ENCODE measurements at places on chromosomes 12 and 14.
A peak's percentile ranks its signal among the peaks of the same experiment; 100 is the strongest.

- ATAC-seq: peak; percentile 35
Observed at GRCh38 chr12:27178723-27179399, 65.2 kb upstream of the STK38L start.

DNA sequence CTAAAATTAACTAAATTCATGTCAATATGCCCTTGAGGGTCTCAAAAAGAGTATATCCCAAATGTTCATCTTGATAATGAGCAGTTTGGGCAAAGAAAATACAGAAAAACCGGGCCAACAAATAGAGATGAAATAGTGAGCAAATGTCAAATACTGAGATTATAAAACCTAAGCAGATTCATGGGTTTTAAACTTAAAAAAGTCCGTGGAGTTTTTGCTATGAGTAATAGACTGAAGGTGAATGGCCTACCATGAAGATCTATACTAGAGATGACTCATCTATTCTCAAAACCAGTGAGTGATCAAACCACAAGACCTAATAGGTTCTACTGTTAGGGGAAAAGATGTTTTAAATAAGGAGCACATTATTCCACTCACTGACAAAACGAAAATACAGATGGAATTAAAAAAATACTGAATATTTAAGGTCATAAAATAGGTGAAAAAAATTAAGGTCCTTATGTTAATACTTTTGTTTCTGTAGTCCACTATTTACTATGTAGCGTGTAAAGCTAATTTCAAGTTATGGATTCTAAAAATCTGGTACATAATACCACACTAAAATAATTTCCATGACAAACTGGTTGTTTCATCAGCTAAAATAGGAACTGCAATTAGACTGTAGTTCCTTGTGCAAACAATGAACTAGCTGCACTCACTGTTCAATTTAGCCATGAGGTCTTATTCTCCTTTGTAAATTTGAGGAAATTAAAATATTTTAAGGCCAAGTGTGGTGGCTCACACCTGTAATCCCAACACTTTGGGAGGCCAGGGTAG is 5.0 kb downstream of the HNRNPC start:
- peak; percentile 82 for ATAC-seq

GRCh38 chr12:32302218-32303173 is 96.9 kb upstream of the FGD4 start:
- peak; percentile 62 for ATAC-seq

DNA sequence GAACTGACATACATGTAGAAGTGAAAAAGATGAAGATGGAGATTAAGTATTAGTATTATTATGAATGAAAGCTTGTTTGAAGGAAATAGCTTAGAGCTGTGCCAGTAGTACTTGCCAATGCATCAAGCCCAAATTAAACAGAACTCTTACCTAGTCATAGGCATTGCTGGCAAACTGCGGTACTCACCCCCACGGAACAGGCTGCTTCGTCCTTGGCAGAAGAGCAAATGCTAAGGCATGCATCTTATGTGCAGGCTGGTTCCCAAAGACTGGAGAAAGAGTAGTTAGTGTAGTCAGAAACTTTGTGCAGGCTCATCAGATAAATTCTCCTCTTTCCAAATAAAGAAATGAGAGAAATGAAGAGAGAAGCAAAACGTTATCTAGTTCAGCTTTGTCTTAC is 134.8 kb downstream of the CCDC59 start:
- no peak for ATAC-seq

DNA sequence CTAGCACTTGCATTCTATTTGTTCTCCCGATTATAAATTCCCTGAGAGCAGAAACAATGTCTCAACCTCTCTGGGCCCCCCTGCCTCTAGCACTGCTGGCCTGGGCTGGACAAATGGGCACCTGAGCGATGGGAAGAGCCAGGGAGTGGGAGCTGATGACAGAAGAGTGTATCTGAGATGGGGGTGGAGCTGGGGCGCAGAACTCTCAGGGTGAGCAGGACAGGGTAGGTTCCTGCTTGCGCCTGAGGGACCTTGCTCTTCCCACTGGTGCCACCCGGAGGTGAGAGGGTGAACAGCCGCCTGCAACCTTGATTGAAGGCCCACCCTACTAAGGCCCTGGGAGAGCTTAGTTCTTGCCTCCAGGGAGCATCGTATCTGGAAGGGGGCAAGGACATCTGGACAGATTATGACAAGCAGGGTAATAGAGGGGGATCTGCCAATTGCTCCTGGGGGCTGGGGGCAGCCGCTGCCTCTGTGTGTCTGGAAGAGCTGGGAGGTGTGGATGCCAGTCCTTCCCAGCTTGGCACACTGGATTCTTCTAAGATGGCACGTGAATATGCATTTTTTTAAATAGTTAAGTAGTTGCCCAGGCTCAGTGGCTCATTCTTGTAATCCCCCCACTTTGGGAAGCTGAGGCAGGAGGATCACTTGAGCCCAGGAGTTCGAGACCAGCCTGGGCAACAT is 43.0 kb upstream of the TSPAN9 start:
- peak; percentile 53 for ATAC-seq

DNA sequence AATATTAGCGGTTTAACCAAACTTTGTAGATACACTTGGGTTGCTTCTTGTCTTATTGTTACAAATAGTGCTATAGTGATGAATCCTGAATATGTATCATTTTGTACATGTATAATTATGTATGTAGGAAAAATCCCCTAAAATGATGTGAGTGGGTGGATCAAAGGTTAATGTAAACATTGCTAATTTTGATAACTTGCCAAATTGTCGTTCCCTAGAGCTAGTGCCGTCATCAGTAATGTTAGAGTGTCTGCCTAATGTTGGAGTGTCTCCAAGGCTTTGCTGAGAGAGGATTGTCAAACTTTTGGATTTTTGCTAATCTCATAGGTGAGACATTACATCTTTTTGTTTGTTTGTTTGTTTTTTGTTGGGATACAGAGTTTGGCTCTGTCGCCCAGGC is 44.4 kb downstream of the AEBP2 start:
- no peak for ATAC-seq

DNA sequence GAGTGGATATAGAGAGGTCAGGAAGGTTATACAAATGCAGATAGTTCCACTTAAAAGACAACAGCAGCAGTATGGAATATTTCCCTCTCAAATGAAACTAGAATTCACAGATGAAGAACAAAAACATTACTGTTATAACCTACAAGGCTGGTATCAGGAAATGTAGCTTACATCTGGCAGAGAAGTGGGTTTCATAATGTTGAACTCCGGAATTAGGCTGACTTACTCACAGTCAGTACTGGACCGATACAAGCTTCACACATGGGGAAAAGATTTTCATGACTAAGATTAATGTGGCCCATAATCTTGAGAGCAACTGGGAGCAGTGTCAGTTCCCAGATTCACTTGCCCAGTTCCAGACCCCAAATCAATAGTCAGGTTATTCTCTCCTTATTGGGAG is 353.9 kb downstream of the DUSP6 start:
- ATAC-seq: no peak

DNA sequence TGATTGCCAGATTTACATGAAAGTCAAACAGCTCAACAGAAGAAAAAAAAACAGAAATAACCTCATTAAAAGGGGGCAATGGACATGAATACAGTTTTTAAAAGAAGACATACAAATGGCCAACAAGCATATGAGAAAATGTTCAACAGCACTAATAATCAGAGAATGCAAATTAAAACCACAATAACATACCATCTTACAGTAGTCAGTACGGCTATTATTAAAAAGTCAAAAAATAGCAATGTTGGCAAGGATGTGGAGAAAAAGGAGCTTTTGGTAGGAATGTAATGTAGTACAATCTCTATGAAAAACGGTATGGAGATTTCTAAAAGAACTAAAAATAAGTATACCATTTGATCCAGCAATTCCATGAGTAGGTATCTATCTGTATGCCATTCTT is 272.1 kb downstream of the CEP128 start:
- ATAC-seq: no peak

DNA sequence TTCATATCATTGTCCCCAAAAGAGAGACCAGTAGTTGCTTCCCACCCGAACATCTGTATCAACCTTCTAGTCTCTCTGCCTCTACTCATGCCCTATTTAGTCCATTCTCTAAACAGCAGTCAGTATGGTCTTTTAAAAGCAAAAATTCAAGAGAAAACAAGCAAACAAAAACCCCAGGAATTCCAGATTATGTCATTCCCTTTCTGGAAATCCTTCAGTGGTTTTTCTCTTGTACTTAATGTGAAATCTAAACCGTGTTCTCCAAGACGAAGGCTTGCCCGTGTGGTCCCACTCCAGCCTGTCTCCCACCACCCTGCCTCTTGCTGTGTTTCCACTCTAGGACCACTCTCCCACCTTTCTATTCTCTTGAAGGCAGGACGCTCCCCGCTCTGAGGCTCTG is 90.8 kb downstream of the TMEM30B start:
- no peak for ATAC-seq

DNA sequence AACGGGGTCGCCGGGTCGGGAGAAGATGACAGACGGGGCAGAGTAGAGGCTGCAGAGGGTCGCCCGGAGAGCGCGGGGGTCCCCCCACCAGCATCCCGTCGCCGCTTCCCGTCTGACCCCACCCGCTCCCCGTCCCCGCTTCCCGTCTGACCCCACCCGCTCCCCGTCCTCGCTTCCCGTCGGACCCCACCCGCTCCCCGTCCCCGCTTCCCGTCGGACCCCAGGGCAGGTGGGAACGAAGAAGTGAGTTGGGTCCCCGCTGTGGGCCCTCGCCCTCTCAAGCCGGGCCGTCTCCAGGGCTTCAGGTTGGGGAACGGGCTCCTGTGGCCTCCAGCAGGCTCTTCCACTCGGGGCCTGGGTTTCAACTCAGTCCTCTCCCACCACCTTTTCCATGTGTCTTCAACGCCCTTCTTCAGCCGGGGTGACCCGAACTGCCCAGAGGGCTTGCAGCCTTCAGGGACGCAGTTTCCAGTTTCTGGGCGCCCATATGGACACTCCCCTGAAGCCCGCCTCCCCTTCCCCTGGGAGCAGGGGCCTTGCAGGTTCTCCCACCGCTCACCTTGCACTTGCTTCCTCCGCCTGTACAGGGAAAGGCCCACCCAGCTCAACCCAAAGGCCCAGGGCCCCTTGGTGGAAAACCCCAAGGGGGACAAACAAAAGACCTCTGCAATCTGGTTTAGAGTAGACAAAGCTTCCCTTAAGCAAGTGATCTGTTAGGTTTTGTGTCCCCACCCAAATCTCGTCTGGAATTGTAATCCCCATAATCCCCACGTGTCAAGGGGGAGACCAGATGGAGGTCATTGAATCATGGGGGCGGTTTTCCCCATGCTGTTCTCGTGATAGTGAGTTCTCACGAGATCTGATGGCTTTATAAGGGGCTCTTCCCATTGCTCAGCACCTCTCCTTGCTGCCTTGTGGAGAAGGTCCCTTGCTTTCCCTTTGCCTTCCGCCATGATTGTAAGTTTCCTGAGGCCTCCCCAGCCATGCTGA is 66.5 kb downstream of the TNFAIP2 start:
- ATAC-seq: no peak

DNA sequence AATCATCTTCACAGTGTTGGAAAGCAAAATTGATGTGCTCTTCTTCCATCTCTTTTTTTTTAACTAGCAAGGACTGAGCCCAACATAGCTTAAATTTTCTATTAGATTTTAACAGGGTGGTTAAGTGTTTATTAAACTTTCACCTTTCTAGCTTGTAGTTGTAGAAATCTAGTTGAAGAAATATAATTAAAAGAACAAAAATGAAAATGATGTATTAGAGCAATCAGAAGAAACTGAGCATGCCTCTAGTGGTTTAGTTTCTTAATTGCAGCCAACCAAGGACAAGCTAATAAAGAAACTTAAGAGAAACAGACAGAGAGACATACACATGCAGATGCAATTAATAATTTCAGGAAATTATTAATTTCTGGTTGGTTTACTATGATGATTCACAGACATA is 673.0 kb upstream of the LMO3 start:
- ATAC-seq: no peak

GRCh38 chr14:96497586-96497985 is 4.6 kb upstream of the PAPOLA start:
- ATAC-seq: no peak

GRCh38 chr12:45878630-45879255 is 111.6 kb downstream of the SCAF11 start:
- ATAC-seq: peak; percentile 71

GRCh38 chr12:25698772-25699171 is 145.7 kb upstream of the LMNTD1 start:
- no peak for ATAC-seq

DNA sequence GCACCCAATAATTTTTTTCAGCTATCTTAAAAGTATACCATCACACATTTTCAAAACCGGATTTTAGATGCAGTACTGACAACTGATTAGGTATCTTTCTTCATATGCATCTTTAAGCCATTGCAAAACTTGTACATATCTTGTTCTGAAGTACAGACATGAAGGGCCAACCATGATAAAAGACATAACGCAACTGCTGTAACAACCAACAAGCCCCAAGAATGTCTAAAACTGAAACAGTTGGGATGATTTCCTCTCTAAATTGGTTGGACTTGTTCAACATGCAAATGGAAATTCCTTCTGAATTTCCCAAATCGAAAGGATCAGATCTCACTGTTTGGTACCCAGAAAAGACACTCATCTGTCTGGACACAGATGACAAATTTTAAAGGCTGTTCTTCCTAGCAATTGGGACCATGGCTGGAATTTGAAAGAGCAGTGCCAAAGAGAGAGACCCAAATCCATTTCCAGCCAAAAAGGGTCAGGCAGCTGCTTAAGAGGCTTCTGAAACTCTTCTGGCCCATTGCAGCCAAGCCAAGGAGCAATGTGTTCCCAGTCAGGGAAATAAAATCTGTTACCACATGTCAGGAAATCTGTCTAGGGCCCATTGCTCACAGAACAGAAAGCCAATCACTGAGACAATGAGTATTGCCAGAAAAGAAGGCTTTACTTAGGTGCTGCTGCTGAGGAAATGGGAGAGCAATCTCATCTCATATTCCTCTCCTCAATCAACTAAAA is 1122.4 kb upstream of the USP15 start:
- no peak for ATAC-seq

GRCh38 chr14:52029881-52030280 is 39.0 kb downstream of the NID2 start:
- ATAC-seq: no peak

DNA sequence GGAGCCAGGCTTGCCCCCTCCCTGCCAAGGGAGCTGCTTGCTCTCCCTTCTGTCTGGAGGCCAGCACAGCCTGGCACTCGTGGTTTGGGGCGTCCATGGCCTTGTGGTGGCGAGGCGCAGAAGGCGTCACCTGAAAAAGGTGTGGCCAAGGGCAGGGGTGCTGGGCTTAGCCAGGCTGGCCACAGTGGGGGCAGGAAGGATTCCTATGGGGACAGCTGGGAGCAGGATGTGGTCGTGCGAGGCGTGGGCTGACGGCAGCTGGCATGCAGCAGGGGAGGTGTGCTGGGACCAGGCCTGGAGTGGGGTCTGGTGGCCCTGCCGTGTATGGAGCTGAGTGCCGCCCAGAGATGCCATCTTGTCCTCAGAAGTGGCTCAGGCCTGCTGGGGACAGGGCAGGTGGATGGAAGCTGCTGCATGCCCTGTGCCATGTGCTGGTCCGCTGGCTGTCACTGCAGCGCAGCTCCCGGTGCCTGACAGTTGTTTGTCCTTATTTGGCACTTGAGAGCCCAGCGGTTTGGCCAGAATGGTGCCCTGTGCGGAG is 30.0 kb downstream of the SH2B3 start:
- no peak for ATAC-seq

GRCh38 chr12:24996102-24996797 is 47.3 kb upstream of the BCAT1 start:
- ATAC-seq: no peak

GRCh38 chr12:70577283-70577634 is 60.0 kb downstream of the PTPRB start:
- ATAC-seq: no peak

GRCh38 chr14:71728386-71728785 is 203.8 kb upstream of the RGS6 start:
- no peak for ATAC-seq

GRCh38 chr14:55758796-55759195 is 178.8 kb downstream of the KTN1 start:
- no peak for ATAC-seq
